Fibroblast of villous mesenchyme (primary cell): ENCODE measurements at places on chromosomes 12 and 14. TPM values are rescaled to one million over a fixed set of nuclear protein-coding genes. Genes with fewer than 3 reads are reported as not detected.

RNASE1 gene
- total RNA-seq: not detected in 2 replicates

TESPA1 gene
- not detected in 2 replicates for total RNA-seq

TC2N gene
- 0.97 and 1.3 TPM in 2 replicates for total RNA-seq

DPF3 gene
- 6.8 and 10.4 TPM in 2 replicates for total RNA-seq
